Hepatocyte (in vitro differentiated cells): ENCODE measurements at places on chromosomes 3 and 15. TPM values are rescaled to one million over a fixed set of nuclear protein-coding genes. Genes with fewer than 3 reads are reported as not detected.

The SCN11A gene
- 0.86 and 1.9 TPM in 2 replicates for polyA plus RNA-seq

The LEKR1 gene
- polyA plus RNA-seq, result 2.1 and 3.4 TPM in 2 replicates

The TLR9 gene
- not detected in 2 replicates for polyA plus RNA-seq

The ACSBG1 gene
- 0.10 and 0.47 TPM in 2 replicates for polyA plus RNA-seq

The SIDT1 gene
- 0.18 and 1.9 TPM in 2 replicates for polyA plus RNA-seq

The ACOX2 gene
- 30.6 and 31.3 TPM in 2 replicates for polyA plus RNA-seq

The CDHR4 gene
- 0.57 and 1.5 TPM in 2 replicates for polyA plus RNA-seq

The AQP9 gene
- 0.05 and 0.60 TPM in 2 replicates for polyA plus RNA-seq

The OR5H15 gene
- not detected in 2 replicates for polyA plus RNA-seq

The EPHA6 gene
- 3.4 and 5.0 TPM in 2 replicates for polyA plus RNA-seq

The ATP13A5 gene
- polyA plus RNA-seq, result 0.10 TPM in 1 of 2 replicates, not detected in the other

DNA sequence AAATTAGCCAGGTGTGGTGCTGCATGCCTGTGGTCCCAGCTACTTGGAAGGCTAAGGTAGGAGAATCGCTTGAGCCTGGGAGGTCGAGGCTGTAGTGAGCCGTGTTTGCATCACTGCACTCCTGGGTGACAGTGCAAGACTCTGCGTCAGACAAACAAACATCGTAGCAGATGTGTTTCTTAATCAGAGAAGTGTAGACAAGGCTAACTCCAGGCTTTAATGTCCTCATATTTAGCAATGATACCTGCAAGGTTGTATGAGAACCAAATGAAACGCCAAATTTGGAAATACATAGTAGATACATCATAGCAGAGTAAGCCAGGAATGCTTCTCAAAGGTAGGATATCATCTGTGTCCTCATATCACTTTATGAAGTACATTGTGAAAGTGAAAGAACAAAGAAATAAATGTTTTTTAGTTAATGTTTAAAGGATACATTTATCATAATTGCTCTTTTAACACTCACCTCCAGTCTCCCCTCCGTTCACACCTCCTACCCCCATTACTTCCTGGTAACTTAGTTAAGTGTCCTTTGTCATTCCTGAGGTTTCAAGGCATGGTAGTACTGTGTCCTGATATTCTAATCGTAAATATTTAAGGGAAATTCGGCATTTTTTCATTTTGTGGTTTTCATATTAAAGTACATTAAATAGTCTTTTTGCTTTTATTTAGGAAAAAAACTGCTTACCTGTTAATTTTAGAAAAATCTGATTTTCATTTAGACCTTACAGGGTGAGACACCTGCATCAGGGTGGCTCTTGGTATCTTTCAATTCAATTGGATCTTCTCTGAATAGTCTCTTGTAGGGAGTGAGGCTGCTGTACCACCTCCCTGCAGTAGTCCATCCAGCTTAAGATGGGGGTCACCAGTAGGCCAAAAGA is 96.1 kb downstream of the OPA1 start:
- no peak for DNase-seq
- no peaks in the 10 kb centered on the region for H3K27me3 ChIP-seq

DNA sequence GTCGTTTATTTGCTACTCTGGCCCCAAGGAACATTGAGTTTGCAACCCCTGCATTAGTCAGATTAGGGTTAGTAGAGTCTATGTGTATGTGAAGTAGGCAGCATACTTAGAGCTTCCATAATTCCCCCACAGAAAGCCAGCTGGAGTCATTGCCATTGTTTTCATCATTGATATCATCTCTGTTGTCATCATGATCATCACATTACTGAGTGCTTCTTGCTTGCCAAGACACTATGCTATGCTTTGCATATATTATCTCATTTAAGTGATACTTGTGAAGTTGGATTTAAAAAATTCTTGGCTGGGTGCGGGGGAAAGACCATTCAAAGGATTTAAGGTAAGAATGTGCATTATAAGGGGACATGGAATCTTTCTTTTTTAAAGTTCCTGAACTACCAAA is 209.0 kb downstream of the CACNA2D3 start:
- peaks cover 3% of the 10 kb centered on the region for H3K27me3 ChIP-seq
- no peak overlapping the region for H3K4me3 ChIP-seq
- H3K4me1 ChIP-seq, result no peaks in the 10 kb centered on the region
- no peak for DNase-seq
- no peaks in the 10 kb centered on the region for H3K36me3 ChIP-seq

GRCh38 chr3:165532851-165533250 is 304.4 kb downstream of the BCHE start:
- no peaks in the 10 kb centered on the region for H3K36me3 ChIP-seq
- no peak overlapping the region for H3K27ac ChIP-seq
- DNase-seq, result no peak
- H3K4me1 ChIP-seq, result no peaks in the 10 kb centered on the region

DNA sequence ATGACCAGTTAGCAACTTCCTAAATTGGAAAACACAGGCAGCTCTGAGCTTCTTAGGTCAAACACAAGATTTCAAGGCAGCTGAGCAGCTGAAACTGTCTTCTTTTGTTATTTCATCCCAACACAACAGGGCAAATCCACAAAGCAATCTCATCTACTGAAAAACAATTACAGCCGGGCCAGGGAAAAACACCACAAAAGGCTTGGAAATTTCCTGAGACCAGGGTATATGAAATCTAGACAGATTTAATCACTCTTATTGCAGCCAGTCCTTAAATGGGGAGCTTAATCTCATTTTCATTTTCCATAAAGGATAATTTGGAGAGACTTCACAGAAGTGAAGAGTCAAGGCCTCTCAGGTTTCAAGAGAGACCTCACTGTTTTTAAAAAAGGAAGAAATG is 181.8 kb downstream of the SSR3 start:
- peaks cover 6% of the 10 kb centered on the region for H3K4me1 ChIP-seq
- no peaks in the 10 kb centered on the region for H3K36me3 ChIP-seq
- H3K4me3 ChIP-seq, result no peak overlapping the region
- H3K27me3 ChIP-seq, result no peaks in the 10 kb centered on the region
- no peak for DNase-seq
- no peak overlapping the region for H3K27ac ChIP-seq

- no peak overlapping the region for H3K4me3 ChIP-seq
- H3K4me1 ChIP-seq, result no peaks in the 10 kb centered on the region
- DNase-seq, result peak; percentile 56
- H3K27me3 ChIP-seq, result no peaks in the 10 kb centered on the region
- H3K27ac ChIP-seq, result peak overlapping the region; percentile 18
- H3K36me3 ChIP-seq, result peaks cover 4% of the 10 kb centered on the region
These were observed 124.1 kb downstream of the TJP1 start for GRCh38 chr15:29698030-29698701.

DNA sequence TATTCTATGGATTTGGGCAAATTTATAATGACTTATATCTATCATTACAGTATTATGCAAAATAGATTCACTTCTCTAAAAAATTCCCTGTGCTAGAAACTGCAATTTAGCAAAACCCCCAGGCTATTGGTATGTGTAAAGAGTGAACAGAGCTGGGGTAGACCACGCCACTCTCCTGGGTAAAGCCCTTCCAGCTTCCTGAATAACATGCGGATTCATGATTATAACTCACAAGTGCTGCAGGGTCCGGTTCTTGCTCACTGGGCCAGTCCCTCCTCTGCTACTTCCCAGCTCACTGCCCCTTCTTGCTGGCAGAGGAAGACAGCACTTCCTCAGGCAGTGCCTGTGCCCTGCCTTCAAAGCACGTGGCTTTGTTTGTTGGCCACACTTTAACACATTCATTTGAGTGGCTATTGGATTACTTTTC is 4.1 kb downstream of the CD80 start:
- DNase-seq, result no peak
- no peak overlapping the region for H3K4me3 ChIP-seq
- no peaks in the 10 kb centered on the region for H3K36me3 ChIP-seq
- H3K27me3 ChIP-seq, result no peaks in the 10 kb centered on the region
- no peak overlapping the region for H3K27ac ChIP-seq

DNA sequence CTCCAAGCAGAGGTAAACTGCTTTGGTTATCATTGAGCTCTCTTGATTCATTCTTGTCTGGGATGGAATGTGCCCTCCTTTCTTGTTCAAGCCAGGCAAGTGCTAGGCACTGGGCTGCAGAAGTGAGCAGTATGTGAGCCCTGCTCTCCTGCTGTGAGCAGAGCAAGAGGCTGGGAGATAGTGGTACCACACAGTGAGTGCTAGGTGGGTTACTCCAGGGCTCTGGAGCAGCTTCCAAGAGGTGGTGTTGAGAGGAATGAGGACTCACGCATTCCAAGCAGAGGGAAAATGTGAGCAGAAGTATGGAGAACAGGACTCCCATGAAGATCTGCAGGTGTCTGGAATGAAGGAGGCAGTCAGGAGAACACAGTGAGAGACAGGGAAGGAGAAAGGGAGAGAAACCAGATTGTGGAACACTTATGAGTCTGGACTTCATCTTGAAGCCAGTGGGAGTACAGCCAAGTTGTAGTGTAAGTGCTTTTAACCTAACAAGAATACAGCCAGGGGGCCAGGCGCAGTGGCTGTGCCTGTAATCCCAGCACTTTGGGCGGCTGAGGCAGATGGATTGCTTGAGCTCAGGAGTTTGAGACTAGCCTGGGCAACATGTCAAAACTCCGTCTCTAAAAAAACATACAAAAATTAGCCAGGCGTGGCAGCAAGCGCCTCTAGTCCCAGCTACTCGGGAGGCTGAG is 199.9 kb upstream of the CTDSPL start:
- no peaks in the 10 kb centered on the region for H3K4me1 ChIP-seq
- no peaks in the 10 kb centered on the region for H3K27me3 ChIP-seq
- H3K4me3 ChIP-seq, result no peak overlapping the region
- no peak overlapping the region for H3K27ac ChIP-seq

DNA sequence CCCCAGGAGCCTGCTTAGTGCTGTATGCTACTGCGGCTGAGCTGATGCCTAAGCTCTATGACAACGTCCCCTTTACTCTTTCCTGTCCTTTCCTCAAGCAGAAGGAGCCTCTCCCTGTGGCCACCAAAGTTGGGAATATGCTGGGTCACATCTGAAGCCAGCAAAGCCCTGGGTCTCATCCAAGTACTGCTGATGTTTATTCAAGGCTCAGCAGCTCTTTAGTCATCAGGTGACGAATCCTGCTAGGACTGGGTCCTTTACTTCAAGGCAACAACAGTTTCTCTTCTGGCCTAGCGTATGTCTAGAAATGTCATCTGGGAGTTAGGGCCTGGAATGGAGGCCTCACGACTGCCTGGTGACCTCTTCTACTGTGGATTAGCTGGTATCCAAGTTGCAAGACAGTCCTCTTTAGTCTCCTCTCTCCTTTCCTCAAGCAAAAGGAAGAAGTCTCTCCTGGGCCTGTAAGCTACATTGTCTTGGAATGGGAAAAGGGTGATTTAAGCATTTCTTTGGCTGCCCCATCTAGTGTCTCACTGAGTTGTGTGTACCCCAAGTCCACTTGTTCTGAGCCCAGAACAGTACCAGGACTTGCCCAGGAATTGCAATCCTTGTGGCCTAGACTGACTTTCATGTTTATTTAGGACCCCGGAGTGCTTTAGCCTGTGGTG is 63.9 kb downstream of the TNFAIP8L3 start:
- H3K36me3 ChIP-seq, result no peaks in the 10 kb centered on the region
- H3K27ac ChIP-seq, result peak overlapping the region; percentile 34
- no peak for DNase-seq
- H3K27me3 ChIP-seq, result no peaks in the 10 kb centered on the region
- H3K4me3 ChIP-seq, result no peak overlapping the region
- H3K4me1 ChIP-seq, result no peaks in the 10 kb centered on the region

- H3K4me1 ChIP-seq, result no peaks in the 10 kb centered on the region
- DNase-seq, result no peak
- H3K36me3 ChIP-seq, result no peaks in the 10 kb centered on the region
- no peak overlapping the region for H3K4me3 ChIP-seq
These were observed 520.0 kb downstream of the MECOM start for GRCh38 chr3:169143506-169143905.

DNA sequence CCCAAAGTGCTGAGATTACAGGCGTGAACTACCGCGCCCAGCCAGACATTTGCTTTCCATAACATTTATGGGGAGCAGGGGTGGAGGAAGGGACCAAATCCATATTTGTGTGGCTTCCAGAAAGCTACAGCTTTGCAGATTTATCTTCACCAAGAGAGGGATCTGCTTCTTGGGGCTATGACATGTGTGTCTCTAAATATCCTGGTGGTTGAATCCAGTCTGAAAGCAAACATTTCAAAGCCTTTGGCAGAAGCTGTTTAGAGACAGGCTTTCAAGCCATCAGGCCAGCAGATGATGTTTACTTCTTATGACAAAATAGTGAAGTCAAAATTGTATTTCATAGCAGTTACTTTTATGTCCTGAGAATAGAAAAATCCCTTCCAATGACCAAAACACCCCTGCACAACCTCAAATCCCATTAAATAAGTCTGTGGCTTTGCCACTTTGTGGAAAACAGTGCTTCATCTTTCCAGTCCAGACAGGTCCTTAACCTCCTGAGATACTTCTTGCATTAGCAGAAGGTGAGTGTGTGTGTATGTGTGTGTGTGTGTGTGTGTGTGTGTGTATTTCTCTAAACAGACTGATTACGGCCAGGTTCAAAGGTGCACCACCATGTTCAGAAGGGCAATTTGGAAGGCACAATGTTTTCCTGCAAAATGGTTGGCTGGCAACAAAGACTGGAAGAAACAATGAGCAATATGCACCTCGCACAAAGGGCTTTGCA is 191.4 kb upstream of the LRIG1 start:
- H3K27ac ChIP-seq, result no peak overlapping the region
- H3K36me3 ChIP-seq, result no peaks in the 10 kb centered on the region
- no peak overlapping the region for H3K4me3 ChIP-seq
- DNase-seq, result peak; percentile 13
- H3K4me1 ChIP-seq, result no peaks in the 10 kb centered on the region

- H3K27ac ChIP-seq, result no peak overlapping the region
- H3K36me3 ChIP-seq, result no peaks in the 10 kb centered on the region
- no peaks in the 10 kb centered on the region for H3K27me3 ChIP-seq
- no peak for DNase-seq
- H3K4me3 ChIP-seq, result no peak overlapping the region
These were observed 60.4 kb downstream of the HMG20A start for GRCh38 chr15:77480859-77481633.

DNA sequence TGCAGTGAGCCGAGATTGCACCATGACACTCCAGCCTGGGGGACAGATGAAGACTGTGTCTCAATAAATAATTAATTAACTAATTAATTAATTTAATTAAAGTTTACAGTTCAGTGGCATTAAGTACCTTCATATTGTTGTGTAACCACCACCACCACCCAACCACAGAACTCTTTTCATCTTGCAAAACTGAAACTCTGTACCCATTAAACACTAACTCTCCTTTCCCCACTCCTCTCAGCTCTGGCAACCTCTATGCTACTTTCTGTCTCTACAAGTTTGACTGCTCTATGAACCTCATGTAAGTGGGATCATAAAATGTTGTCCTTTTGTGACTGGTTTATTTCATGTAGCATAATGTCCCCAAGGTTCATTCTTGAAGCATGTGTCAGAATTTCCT is 259.3 kb upstream of the MDFIC2 start:
- no peak for DNase-seq
- no peak overlapping the region for H3K4me3 ChIP-seq
- H3K27me3 ChIP-seq, result peaks cover 7% of the 10 kb centered on the region
- H3K4me1 ChIP-seq, result no peaks in the 10 kb centered on the region
- H3K36me3 ChIP-seq, result no peaks in the 10 kb centered on the region

DNA sequence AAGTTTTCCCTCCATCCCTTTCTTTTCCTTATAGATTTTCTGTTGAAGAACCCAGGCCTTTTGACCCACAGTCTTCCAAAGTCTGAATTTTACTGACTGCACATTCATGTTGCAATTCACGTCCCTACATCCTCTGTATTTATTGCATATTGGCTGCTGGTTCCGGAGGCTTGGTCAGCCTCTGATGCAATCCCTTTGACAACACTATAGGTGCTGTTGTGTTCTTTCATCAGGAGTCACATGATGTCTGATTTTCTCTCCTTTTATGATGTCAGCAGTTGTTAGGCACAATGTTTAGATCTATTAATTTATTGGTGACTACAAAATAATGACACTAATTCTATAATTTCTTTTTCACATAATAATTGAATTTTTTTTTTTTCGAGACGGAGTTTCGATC is 8.7 kb downstream of the CYP1A1 start:
- no peak overlapping the region for H3K27ac ChIP-seq
- no peak for DNase-seq
- H3K36me3 ChIP-seq, result no peaks in the 10 kb centered on the region
- H3K4me1 ChIP-seq, result no peaks in the 10 kb centered on the region
- no peak overlapping the region for H3K4me3 ChIP-seq
- no peaks in the 10 kb centered on the region for H3K27me3 ChIP-seq
